ENCODE measurements at places on chromosomes 2 and 18.
A peak's percentile ranks its signal among the peaks of the same experiment; 100 is the strongest.

DNA sequence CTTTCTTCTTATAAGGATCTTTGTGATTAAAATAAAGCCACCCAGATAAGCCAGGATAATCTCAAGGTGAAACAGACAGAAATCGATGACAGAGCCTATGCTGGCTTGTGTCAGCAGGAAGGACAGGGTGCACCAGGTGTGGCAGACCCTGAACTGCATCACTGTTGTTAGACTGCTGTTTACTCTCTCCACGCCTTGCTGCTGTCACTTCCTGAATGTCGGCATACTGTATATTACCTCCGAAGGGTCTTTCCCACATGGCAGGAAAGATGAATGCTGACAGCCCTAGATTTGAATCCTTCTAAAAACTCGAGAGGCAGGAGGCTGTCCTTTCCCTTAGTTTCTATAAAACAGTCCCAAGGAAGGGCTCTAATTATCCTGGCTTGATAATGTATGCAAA is 18.9 kb upstream of the TMEM163 start:
- no peak for DNase-seq

DNA sequence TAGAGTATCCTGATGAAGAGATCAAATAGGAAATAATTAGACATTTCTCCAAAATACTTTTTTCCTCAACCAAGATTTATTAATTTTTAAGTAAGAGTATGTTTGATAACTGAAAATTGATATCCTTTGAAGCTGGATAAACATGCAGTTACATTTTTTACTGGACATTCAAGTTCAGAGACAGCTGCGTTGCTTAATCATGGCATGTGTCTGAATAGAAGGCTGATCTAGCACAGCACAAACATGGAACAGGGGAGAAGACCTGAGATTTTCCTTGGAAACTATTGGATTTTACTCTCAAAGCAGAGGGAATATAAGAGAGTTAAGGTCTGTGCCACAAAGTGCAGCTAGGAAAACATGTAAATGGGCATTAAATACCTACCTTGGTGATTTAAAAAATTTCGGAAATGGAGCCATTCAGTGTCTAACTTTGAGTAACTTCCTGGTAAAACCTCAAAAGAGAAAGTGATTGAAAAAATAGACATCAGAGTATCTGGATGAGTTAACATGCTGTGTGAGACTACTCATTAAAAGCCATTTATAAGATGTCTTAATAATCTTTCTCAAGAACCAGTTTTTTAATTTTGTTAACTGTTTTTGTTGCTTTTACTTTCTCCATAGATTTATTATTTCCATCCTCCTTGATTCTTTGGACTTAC is 31.8 kb downstream of the CRIM1 start:
- DNase-seq = no peak

- DNase-seq = no peak
These were observed 51.3 kb downstream of the TMEM163 start for GRCh38 chr2:134667541-134667940.

- DNase-seq = no peak
These were observed 62.9 kb downstream of the AQP4 start for GRCh38 chr18:26802330-26803200.

- no peak for DNase-seq
These were observed 4.1 kb upstream of the GORASP2 start for GRCh38 chr2:170924969-170925368.

GRCh38 chr2:204453730-204454167 is 91.5 kb upstream of the PARD3B start:
- no peak for DNase-seq

DNA sequence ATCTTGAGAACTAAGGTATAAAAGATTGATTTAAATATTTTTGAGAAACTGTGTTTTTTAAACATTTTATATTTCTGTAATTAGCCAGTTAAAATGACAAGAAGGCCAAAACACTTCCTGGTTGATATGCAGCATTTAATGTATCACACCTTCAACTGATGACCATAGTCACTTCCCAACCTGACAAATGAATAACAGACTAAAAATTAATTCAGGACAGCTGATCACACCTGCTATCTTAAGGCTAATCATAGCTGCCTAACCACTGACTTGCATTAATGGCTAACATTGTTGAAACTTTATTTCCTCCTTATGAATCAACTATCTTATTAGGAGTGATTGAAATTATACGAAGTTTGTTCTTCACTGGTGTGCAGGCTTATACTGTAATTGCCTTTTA is 125.8 kb upstream of the MSTN start:
- DNase-seq = no peak

DNA sequence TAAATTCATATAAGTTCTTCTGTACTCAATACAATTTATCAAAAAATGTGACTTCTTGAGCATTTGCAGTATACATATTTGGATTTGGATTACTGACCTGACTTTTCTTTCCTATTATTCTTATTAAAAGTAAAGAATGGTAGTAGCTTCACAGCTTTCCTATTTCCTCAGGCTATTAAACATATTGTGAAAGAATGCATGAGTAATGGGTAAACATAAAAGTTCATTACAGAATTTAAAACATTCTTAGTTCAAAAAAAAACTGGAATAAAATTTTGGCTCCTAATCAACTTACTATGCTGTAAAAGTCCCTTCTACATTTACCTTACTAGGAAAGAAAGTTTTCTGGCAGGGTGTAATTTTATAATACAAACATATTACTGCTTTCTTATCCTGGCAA is 27.3 kb upstream of the C2orf66 start:
- no peak for DNase-seq

DNA sequence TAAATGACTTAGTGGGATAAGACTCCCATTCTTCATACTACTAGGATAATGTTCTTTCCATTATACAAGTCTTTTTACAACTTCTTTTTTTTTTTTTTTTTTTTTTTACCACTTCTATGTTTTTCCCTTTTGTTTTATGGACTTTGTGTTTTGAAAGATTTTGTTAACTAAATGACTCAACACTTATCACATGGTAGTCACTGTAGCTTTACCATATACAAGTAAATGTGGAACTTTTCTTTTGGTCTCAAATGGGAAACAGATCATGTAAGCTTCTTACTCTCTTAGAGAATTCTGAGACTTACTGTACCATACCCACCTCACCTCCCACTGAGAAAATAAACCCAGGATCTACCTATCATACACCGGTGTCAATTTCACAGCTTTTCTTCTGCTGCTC is 590.3 kb upstream of the CDH2 start:
- DNase-seq = no peak

- no peak for DNase-seq
These were observed 262.8 kb upstream of the RASGRP3 start for GRCh38 chr2:33213648-33214047.

DNA sequence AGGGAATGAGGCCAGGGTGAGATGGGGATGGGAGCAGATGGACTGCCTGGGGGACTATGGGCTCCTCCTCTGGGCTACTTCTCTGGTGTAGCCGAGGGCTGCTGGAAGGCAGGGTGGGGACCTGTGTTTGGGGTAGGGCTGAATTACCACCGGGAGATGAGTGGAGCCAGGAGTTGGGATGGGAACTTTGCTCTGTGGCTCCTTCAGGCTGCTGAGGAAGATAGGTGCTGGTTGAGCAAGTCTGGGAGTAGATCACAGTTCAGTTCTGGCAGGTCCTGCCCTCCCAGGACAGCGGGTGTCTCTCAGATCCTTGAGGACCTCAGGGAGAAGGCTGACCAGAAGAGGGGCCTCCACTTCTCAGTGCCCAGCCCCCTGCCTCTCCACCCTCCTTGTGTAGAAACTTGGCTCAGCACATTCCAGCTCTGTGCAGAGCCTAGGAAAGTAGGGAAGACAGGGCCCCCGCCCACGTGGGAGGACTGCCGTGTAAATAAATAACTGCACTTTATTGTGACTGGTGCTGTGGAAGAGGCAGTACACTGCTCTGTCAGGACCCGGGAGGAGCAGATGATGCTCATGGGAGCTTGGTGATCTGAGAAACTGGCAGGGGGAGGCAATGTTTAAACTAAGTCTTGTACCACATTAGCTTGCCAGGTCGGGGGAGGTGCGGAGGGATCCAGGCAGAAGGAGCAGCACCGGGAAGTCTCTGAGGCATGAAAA is 15.3 kb downstream of the TET3 start:
- peak; percentile 56 for DNase-seq

DNA sequence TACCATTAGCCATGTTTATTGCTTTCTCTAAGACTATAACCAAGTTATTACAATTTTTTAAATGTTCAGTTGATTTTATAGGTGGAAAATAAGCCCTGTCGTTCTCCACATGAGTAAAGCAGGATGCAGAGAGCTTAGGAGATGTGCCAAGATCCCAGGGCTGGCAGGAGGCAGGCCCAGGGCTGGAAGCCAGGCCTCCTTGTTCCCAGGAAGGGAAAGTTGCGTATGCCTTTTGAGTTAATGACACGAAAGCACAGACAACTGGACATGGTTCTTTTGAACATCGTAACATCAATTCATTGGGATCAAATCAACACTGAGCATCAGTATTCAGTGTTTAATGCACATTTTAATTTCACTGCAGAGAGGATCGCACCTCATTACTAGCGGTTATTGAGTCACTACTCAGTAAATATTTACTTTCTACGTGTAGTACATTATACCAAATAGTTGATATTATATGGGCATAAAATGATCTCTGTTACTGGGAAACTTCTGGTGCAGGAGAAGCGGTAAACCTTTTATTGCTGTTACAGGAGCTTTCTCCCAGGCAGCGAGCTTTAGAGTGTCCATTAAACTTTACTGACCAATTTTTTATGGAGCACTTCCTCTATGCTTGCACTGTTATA is 60.0 kb downstream of the RNF144A start:
- DNase-seq = no peak

GRCh38 chr2:233156001-233156400 is 95.5 kb upstream of the ATG16L1 start:
- no peak for DNase-seq

GRCh38 chr2:214575030-214575429 is 164.2 kb downstream of the VWC2L start:
- no peak for DNase-seq

DNA sequence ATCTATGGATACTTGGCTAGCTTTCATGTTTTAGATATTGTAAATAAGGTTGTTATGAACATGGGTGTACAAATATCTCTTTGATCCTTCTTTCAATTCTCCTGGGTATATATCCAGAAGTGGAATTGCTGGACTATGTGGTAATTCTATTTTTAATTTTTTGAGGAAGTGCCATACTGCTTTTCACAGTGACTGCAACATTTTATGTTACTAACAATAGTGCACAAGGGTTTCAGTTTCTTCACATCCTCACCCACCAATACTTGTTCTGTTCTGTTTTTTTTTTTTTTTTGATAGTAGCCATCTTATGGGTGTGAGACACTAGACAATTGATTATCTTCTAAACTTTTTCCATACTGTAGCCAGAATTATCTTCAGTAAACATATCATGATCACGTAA is 17.3 kb upstream of the NEUROD1 start:
- no peak for DNase-seq

DNA sequence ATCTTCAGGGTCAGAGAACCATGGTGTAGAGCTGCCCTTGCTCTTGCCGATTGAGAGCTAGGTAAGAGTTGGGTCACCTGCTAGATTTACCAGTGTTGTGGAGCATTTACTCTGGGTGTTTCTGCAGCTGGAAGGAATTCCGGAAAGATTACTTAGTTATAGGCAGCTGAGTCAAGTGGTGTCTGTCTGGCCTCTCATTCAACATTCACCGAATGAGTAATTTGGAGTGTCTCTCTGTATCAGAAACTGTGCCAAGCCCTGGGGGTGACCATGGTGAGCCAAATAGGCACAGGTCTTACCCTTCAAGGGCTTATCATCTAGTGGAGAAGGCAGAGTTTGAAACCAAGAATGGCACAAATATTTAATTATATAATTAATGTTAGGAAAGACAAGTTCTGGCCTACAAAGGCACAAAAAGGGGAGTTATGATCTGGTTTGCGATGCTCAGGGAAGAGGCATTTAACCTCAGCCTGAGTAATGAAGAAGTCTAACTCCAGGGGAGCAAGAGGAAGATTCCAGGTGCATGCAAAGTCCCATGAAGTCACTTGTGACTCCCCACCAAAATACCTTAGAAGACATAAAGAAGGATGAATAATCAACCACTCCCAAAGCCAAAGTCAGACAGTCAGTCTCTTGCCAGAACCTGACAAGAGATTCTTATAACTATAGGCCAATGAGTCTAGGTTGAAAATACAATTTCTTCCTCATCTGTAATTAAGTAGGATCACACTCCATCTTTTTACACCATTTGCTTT is 12.5 kb downstream of the SETBP1 start:
- DNase-seq = no peak

- DNase-seq = no peak
These were observed 184.9 kb downstream of the AFF3 start for GRCh38 chr2:99957332-99958133.

DNA sequence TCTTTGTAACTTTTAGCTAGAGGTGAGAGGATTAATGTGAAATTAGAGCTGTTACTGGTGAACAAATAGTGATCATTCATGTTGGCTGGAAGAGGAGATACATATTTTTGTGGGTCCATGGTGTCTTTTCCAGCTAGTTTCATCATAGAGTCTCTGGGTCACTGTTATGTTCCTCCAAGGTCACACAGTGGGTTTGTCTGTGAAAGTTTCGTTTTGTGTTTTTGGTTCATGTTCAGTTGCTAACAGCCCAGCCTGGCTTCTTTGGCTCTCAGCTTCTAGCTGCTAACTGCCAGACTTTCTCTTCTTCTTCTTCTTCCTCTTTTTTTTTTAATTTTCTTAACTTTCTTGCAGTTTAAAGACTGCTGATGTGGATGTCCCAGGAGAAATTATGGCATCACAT is 480.0 kb upstream of the SYT4 start:
- no peak for DNase-seq

- no peak for DNase-seq
These were observed 65.6 kb downstream of the NRP2 start for GRCh38 chr2:205747829-205748386.

DNA sequence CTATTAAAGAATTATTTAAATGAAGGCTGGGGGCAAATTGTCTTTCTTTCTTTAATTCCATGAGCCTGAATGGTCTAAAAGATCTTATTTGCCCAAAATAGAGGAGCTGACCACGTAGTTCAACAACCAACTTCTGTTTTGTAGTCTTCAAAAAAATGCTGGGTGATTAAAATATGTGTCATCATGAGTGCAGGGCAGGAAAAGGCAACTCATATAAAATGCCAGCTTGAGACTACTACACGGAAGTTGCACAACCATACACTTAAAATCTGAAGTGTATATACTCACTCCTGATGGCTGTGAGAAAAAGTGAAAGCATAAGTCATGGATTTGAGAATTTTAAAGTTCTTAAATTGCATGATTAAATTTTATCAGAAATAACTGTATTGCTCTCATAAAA is 210.9 kb downstream of the DYM start:
- DNase-seq = peak; percentile 36

- DNase-seq = no peak
These were observed 28.9 kb downstream of the MRO start for GRCh38 chr18:50790948-50791347.

GRCh38 chr2:230924470-230925341 is at the start of gene GPR55:
TSS of gene GPR55 (minus strand) at chr2:230925242. CDS start at chr2:230910962, 14,280 bp downstream.
- DNase-seq = no peak

- DNase-seq = no peak
These were observed 24.6 kb upstream of the STK25 start for GRCh38 chr2:241532733-241533601.

GRCh38 chr2:101119431-101119830 is 31.8 kb downstream of the TBC1D8 start:
- no peak for DNase-seq

Measured in hepatic stellate cell (primary cell).